ENCODE measurements at places on chromosomes 3 and 15.

DNA sequence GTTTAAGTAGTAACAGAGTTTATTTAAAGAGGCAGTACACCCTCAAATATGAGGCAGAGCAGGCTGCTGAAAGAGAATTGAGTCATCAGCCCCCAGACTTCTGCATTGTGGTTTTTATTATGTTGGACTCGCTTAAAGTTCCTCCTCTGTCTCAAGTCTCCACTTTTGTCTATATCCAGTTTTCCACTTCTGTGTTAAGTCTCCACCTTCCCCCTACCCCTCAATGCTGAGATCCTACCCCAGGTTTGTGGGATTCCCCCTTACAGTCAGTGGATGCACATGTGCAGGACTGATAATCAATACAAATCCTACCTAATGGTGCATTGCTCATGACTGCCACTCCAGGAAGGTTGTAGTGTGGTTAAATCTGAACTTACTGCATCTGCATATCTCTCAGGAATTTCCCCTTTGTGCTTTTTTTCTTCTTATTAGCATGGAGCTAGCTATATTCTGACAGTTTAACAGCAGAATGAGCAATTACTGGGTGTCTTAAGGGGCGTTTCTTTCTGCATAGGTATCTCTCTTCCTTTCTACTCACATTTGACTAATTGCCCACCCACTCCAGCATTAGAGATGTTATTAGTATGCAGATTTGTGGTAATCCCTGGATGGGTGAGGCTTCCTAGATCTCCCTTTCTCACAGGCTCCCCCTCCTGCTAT lies 11.9 kb upstream of the CD200R1L start:
- DNase-seq, result no peak

- DNase-seq, result no peak
Measured at GRCh38 chr3:107521469-107522059, 1.2 kb upstream of the BBX start.

GRCh38 chr3:183619010-183619409 lies 16.4 kb upstream of the KLHL24 start:
- DNase-seq, result no peak

DNA sequence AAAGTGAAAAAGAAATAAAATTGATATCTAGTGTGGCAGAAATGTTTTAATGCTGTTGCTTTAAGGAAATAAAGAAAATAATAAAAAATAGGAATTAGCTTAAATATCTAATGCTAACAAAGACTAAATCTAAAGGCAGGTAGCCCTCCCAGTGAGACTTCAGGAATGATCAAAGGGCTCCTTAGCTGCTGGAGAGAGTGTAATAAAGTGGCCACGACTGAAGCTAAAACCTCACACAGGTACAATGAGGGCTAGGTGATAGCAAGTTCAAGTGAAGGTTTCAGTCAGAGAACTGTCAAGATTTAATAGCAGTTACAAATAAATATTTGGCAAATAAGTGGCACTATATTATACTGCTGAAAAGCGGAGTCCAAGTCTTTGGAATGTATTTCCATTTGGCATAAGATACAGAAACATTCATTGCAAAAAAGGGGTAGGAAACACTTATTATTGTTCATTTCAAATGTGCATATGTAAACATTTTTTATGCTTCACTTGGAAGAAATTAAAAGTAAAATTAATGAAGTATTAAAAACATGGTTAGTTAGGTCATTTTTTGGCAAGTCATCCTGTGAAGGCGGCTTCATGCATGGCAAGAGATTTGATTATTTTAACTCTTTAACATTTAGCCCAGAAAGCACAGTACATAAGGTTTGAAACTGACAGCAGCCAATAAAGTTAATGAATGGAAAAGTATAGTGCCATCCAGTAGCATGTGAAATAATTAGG lies 168.2 kb downstream of the ECT2 start:
- DNase-seq, result no peak

DNA sequence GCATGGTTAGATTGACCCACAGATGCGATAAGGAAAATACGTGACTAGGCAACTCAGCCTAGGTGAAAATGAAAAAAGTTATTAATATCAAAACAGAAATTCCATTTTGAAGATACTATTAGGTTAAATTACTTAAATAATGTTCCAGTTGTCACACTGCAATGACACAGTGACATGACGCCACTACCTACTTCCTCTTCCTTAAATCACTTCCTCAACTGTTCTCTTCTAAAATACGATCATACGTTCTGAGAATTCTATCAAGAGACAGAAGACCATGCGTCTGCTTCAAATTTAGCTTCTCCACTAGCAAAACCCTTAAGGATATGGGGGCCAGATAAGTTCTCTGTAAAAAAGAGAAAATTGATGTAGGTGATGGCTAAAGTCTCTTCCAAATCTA lies 18.2 kb downstream of the CMTM6 start:
- DNase-seq, result no peak

- DNase-seq, result no peak
Measured at GRCh38 chr3:161939918-161940620, 443.5 kb downstream of the OTOL1 start.

DNA sequence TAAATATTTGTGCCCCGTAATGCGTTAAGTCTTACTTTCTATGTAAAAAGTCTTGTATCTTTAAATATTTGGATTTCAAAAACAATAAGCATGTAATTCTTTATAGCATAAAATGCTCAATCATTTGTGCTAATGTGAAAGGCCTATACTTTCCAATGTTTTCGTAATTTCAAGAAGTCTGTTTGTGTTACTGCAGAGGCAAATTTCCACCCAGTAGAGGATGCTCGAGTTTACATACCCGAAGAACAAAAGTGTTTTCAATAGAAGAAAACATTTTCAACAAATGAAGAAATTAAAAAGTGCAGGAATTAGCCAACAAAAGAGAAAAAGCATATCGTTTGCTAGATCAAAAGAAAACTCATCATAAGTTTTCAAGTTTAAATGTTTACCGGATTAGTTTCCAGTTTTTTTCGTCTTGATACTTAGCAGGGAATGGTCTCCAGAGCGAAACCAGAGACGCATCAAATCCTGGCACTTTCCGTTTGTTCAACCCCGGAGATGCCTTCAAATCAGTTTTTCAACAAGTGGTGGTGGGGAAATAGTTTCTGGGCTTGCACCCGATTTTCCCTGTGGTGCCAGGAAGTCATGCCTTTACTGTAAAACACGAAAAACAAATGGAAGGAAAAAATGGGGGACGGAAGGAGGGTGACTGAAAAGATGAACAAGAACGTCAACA lies 1.0 kb downstream of the CGGBP1 start:
- DNase-seq, result no peak

DNA sequence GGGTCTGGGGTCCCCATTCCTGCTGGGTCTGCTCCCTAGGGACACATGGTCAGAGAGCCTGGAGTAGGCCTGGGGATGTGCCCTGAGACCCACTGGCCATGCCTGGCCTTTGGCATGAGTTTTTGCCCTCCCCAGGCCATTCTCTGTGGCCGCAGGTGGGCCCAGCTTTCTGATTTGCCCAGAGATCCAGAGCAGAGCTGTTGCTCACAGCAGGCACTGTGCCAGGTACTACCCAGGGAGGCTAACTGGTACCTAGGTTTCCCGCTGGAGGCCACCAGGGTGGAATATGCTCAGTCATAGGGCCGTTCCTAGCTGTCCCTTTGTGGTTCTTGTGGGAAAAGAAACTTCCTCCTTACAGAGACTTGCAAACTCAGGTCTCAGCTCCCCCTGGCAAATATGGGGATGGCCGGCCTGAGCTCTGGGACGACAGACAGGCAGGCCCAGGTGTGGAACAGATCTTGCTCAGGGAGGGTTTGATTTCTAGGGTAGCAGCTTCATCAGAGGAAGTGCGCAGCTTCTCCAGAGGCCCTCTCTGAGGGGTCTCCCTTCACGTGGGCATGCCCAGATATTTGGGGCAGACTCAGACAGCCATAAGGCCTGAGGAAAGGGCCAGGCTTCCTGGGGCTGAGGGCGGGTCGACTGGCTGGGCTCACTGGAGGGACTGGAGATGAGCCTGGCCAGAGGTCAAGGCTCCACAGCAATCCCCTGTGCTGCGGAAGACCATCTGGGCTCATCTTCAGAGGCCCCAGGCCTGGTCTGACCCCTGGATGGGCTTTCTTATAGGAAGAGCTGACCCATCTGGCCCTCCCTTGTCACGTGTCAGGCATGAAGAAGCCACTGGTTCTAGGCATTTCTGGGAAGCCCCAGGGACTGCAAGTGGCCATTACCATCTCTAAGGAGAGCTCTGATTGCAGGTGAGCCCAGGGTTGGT lies 28.0 kb downstream of the ACAA1 start:
- no peak for DNase-seq

DNA sequence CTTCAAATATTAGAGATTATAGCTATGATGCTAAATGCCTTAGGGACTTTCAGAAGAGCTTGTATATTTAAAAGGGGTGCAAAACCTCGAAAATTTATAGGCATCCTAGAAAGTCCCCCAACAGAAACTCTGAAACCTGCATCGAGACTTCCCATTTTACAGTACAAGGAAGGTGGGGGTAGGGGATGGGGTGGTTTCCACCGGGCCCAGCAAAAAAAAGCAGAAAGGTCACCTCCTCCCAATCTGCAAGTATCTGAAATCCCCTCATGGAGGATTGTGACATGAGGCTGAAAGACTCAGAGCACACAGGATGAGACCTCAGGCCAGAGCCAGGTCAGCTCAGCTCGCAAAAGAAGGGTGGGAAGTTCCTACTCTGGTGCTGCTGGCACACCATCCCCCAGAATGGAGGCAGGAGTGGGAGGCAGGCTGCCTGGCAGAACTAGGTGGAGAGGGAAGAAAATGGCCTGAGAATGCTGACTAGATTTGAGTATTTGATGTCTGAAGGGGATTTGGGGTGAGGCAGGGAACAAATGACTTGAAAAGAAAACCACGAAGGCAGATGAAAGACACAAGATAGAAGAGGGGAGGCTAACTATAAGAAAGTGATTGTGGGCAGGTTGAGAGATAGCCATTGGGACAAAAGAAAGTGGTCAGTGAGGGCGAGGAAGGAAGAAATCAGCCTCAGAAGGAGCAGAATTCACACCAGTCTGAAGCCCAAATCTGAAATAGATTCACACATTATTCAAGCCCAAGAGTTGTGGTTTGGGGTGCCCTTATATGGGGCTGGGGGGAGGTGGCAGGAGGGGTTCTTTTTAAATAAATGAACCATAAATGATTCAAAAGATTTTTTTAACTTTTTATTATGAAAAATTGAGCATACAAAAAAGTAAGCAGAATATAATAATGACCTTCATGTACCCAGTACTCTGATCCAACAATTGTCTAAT lies 22.5 kb upstream of the TSC22D2 start:
- no peak for DNase-seq

DNA sequence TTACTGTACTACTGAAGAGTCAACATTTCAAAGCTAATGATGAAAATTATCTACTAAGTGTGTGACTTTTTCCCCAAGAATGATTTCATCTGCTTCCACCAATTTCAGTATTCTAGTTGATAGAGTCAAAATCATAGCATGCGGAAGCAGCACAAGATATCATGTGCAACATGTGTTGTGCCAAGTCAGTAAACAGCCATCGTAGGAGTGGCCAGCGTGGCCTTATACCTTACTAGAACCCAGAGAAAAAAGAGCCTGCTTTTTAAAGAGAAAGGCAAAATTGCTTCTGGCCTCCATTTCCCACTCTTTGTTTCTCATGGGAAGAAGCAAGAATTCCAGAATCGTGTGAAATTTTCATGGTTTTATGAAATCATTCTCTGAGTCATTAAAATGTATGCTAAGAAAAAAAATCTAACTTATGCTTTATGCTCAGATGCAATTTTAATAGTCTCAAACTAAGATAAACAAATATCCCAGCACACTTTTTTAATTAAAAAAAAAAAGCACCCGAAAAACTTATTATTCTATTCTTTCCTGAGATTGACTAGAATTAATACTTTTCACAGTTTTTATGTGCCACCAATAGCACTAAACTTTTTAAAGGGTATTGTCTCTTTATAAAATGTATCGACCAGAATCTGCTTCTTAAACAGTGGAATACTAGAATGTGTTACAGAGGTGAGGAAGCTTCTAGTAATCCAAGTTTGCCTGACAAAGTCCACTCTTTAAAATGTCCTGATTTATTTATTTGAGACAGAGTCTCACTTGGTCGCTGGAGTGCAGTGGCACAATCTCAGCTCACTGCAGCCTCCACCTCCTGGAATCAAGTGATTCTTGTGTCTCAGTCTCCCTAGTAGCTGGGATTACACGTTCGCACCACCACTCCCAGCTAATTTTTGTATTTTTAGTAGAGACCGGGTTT lies 87.3 kb downstream of the MBNL1 start:
- DNase-seq, result no peak

DNA sequence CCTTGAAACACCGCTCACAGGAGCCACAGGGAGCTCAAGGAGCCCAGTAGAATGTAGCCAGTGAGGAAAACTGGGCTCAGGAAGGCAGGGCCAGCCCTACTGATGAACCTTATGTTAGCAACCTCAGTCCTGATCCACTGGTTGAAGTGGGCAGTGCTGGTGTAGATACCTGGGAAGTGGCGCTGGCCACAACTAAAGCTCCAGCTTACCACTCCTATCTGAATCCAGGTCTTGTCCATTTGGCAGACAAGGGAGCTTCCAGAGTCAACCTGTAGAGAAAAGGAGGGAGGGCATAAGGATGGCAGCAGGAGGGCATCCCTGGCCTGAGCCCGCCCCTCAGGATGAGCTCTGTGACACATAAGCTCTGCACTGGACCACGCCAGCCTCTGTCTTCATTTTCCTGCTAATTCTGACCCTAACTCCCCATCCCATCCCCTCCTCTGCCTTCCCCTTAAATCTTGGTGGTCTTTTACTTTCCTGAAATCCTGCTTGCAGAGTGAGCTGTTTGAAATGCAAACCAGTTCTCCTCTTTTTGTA lies 2.1 kb upstream of the PRSS50 start:
- DNase-seq, result no peak

DNA sequence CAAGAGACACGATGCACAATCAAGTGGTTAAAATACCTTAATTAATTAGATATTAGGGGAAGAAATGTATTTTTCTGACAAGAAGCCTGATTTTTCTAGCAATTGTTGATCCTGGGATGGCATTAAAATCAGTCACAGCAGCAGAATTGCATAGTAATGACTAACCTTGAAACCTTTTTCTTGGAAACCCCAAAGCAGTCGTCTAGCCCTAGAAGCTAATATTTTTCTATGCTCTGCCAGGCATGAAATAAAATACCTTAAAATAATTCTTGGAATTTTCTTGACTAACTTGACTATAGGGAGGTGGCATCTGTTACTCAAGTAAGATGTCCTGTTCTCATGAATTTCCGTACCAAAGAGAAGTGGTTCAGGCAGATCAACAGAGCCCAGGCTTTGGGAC lies 204.1 kb downstream of the THRB start:
- no peak for DNase-seq

- no peak for DNase-seq
Measured at GRCh38 chr3:58524326-58524888, 12.6 kb downstream of the ACOX2 start.

- DNase-seq, result no peak
Measured at GRCh38 chr3:180615954-180616353, 14.0 kb downstream of the TTC14 start.

DNA sequence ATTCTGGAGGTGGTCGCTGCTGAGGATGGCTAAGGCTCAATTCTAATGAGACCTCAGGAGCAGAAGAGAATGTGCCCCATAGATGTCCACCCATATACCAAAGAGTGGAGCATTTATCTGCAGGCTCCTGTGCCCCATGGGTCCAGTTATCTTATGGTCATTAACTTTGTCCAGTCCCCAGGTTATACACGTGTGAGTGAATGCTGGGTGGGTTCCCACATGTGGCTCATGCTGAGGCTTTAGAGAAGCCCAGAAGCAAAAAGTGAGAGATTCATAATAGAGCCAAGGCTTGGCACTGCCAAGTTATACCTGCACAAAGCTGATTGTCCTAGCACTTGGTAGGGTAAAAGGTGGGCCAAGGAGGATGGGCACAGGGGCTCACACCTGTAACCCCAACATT lies 30.0 kb upstream of the MINAR1 start:
- no peak for DNase-seq
